Endothelial cell of umbilical vein (primary cell): ENCODE measurements at places on chromosomes 6 and 20. TPM values are rescaled to one million over a fixed set of nuclear protein-coding genes. Genes with fewer than 3 reads are reported as not detected.

GRCh38 chr20:49501917-49502316 is 19.4 kb upstream of the KCNB1 start:
- H3K36me3 ChIP-seq: no peaks in the 10 kb centered on the region
- H3K27me3 ChIP-seq: peaks cover 11% of the 10 kb centered on the region
- no peaks in the 10 kb centered on the region for H3K4me1 ChIP-seq

- no peaks in the 10 kb centered on the region for H3K4me1 ChIP-seq
- H3K4me3 ChIP-seq: no peak overlapping the region
- H3K27me3 ChIP-seq: no peaks in the 10 kb centered on the region
- H3K36me3 ChIP-seq: no peaks in the 10 kb centered on the region
- no peak overlapping the region for H3K27ac ChIP-seq
Observed at GRCh38 chr6:90459225-90459758, 127.6 kb downstream of the MAP3K7 start.

Gene BTNL2
- not detected in 2 replicates for total RNA-seq

GRCh38 chr20:56438284-56438683 is 26.2 kb downstream of the CASS4 start:
- H3K4me3 ChIP-seq: no peak overlapping the region
- peaks cover 12% of the 10 kb centered on the region for H3K27me3 ChIP-seq
- H3K4me1 ChIP-seq: no peaks in the 10 kb centered on the region
- no peak for DNase-seq
- H3K36me3 ChIP-seq: no peaks in the 10 kb centered on the region

DNA sequence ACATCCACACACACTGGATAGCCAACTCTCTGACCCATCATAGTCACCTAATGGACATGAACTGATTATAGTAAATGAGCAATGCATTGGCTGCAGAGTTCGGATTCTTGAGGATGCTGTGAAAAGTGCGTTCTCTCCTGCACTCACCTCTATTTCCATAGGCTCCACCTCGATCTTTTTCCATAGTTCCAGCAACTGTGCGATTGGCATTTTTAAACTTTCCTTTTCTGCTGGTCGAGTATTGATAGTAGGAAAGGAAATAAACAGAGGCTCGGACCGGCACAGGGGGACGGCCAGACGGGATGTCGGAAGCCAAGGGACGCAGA is 94.4 kb downstream of the RNASET2 start:
- peak overlapping the region; percentile 34 for H3K4me3 ChIP-seq
- H3K27me3 ChIP-seq: peaks cover 41% of the 10 kb centered on the region
- no peaks in the 10 kb centered on the region for H3K36me3 ChIP-seq

DNA sequence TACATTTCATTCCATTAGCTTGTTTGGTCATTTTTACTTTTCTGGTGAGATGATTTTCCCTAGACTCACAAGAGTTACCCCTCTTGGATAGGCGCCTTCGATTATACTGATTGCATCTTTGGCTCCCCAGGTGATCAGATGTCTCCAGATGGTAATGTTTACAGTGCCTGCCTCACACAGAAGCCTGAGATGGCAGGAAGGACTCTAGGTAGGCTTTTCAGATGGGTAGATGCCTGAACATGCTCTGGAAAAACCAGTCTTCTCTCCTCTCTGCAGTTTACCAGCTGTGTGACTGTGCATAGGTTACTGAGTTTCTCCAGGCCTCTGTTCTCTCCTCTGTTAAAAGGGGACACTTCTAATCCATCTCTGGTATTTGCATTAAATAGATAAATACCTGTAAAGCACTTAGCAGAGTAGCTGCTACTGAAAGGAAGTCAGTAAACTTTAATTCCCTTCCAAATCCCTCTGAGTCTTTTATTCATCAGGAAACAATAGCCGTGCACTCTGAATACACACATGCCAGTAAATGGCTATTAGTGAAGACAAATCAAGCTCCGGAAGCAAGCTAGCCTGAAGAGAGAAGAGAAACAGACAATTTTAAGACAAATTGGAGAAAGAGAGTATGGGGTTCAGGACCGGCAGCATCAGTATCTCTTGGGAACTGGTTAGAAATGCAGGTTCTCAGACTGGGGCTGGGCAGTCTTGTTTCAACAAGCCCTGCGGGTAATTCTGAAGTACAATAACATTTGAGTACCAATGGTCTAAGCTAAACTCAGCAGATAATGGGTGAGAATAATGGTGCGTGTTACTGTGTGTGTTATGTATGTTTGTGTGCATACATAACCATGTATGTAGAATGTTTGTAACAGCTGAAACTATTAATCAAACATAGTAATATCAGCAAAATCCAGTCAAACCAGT is 139.4 kb downstream of the UST start:
- peaks cover 13% of the 10 kb centered on the region for H3K4me1 ChIP-seq
- no peak overlapping the region for H3K4me3 ChIP-seq
- no peak overlapping the region for H3K27ac ChIP-seq

DNA sequence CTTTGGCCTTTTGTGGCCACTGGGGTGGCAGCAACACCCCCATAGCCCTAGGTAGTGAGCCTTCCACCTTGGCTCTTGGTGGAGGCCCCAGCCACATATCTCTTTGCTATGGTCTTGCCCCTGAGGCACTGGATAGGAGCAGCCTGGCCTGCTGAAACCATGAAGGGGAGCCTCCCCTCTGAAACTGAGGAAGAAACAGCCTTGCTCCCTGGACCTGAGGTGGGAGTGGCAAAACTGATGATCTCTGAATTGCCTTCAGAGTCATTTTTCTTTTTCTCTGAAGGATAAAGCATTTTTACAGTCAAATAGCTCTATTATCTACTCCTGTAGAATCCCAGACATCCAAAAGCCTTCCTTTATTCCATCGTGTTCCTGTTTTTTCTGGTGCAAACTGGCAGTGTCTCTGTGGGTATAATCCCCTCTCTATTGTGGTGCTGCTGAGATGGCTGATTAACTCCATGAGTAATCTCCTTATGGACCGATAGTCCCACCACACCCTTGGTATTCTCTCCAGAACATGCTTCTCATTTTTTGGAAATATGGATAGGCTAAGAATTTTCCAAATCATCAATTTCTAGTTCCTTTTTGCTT is 22.0 kb upstream of the PRSS35 start:
- DNase-seq: no peak
- H3K4me1 ChIP-seq: no peaks in the 10 kb centered on the region
- H3K4me3 ChIP-seq: no peak overlapping the region
- H3K27ac ChIP-seq: no peak overlapping the region
- no peaks in the 10 kb centered on the region for H3K27me3 ChIP-seq
- H3K36me3 ChIP-seq: no peaks in the 10 kb centered on the region

DNA sequence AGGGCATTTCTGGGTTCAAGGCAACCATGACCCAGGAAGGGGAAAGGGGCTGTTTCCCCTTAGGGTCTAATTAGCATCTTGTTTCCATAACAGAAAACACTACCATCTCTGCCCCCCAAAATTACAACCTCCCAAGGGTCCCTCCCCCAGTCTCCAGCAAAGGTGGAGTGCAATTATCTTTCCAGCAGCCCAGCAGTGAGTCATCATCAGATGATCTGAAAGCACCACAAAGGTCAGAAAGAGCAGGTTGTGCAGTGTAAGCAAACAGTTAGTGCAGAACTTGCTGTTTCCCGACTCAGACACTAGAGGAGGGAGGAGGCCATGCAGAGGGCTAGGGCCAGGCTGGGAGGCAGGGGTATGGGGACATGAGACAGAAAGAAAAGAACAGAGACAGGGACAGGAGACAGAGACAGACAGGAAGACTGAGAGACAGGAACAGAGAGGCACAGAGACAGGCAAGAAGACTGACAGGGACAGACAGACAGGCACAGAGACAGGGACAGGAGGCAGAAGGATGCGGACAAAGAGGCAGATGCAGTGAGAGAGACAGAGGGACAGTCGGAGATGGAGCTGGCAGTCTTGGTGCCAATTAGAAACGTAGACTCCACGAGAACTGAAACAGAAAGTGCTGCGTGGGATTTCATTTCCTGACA is 62.5 kb downstream of the PYGB start:
- peak; percentile 68 for DNase-seq
- no peaks in the 10 kb centered on the region for H3K36me3 ChIP-seq
- no peak overlapping the region for H3K4me3 ChIP-seq
- no peaks in the 10 kb centered on the region for H3K27me3 ChIP-seq
- peak overlapping the region; percentile 21 for H3K27ac ChIP-seq
- H3K4me1 ChIP-seq: peaks cover 16% of the 10 kb centered on the region

GRCh38 chr20:51383891-51384510 is 158.5 kb downstream of the NFATC2 start:
- peak; percentile 32 for DNase-seq
- H3K27ac ChIP-seq: peak overlapping the region; percentile 84
- H3K36me3 ChIP-seq: no peaks in the 10 kb centered on the region
- H3K4me1 ChIP-seq: peaks cover 46% of the 10 kb centered on the region
- no peaks in the 10 kb centered on the region for H3K27me3 ChIP-seq
- no peak overlapping the region for H3K4me3 ChIP-seq

DNA sequence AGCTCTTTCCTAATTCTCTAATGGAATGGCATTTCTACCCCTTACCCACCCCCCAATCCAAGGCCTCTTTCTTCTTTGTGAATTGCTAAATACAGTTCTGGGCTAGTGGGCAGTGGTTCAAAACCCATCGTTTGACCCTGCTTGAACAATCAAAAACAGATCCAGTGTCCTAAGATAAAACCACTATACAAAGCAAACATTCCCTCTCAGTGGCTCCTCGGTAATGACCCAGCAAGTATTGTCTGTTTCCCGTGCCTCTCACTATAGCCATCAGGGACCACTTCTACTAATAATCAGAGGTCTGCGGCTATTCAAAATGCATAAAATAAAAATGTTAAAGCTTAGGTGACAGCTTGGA is 143.5 kb upstream of the AKAP12 start:
- H3K36me3 ChIP-seq: peaks cover 10% of the 10 kb centered on the region
- H3K27me3 ChIP-seq: no peaks in the 10 kb centered on the region
- H3K27ac ChIP-seq: no peak overlapping the region
- no peak for DNase-seq
- H3K4me1 ChIP-seq: peaks cover 15% of the 10 kb centered on the region

DNA sequence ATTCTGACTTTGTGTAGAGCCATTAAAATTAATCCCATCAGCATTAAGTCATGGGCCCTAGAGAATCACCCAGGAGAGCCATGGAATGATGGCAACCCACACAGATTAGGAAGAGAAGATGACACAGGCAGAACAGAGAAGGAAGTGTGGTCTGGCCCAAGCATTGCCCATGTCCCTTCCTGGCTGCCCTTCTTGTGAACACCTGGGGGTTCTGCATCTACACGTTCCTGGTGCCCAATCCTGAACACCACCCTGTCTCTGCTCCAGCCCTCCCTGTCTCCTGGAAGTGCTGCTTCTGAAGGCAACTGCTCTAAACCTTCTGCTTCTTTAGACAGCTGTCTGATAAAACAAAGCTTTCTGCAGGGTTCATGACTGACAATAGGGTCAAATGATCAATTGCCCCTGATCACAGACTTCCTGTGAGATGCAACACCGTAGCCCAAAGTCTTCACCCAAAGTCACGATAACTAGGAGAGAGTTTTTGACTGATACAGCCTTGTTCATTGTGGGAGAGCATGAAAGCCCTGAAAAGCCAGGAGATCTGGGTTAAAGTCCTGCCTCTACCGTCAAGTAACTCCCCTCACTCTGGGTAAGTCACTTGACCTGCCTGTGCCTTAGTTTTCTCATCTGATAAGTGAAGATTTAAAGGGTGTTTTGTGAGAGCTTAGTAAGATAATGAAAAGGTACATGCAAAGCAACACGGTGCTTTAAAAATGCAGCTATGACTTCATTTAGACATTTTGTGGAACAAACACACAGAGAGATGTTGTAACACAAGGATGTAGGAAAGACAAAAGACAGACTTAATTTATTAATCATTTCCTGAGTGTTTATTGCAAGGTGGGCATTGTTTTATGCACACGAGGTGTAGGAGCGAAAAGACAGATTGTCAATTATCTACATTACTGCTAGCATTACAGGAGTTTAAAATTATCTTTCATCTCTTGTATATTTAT is 291.2 kb upstream of the STXBP5 start:
- peak; percentile 35 for DNase-seq
- H3K4me3 ChIP-seq: no peak overlapping the region
- peaks cover 39% of the 10 kb centered on the region for H3K4me1 ChIP-seq
- H3K36me3 ChIP-seq: no peaks in the 10 kb centered on the region

GRCh38 chr6:147758303-147758702 is 249.8 kb downstream of the SAMD5 start:
- DNase-seq: no peak
- no peak overlapping the region for H3K27ac ChIP-seq
- no peaks in the 10 kb centered on the region for H3K27me3 ChIP-seq
- H3K4me3 ChIP-seq: no peak overlapping the region
- H3K4me1 ChIP-seq: no peaks in the 10 kb centered on the region
- no peaks in the 10 kb centered on the region for H3K36me3 ChIP-seq

DNA sequence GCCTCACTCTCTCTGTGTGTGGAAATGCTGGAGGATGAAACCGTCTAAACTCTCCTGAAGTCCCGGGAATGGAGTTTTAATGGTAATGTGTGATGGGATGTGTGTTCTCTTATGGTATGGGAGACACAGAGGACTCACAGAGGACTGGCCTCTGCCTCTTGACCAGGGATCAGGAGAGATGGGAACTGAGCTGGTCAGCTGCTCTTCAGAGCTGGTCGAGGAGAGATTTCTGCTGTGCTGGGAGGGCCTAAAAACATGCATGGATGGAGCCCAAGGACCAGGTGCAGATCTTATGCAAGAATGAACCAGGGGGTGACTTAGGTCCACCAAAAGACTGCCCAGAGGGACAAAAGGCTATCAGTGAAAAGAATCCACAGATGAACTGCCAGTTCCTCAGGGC is 27.3 kb upstream of the GMDS start:
- no peaks in the 10 kb centered on the region for H3K4me1 ChIP-seq
- H3K27ac ChIP-seq: no peak overlapping the region
- H3K27me3 ChIP-seq: no peaks in the 10 kb centered on the region
- no peaks in the 10 kb centered on the region for H3K36me3 ChIP-seq
- no peak overlapping the region for H3K4me3 ChIP-seq

DNA sequence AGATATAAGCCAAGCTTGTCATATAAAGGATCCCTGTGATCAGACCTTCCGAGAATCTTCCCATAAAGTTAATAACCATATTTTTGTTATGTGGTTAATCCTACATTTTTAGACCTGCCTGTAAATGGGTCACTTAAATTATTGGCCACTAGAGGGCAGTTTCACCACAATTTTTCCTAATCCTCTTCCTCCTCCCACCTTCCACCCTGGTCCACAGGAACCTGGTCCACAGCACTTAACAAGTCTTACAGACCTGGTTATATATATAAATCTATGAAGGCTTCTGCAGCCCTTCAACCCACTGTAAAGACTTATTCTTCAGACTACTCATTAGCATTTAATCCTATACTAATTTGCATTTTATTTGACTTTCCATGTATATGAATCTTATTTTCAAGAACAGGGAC is 28.3 kb downstream of the MRS2 start:
- no peaks in the 10 kb centered on the region for H3K27me3 ChIP-seq
- peak; percentile 55 for DNase-seq
- no peak overlapping the region for H3K4me3 ChIP-seq
- no peaks in the 10 kb centered on the region for H3K4me1 ChIP-seq

- no peaks in the 10 kb centered on the region for H3K4me1 ChIP-seq
- H3K4me3 ChIP-seq: no peak overlapping the region
- DNase-seq: no peak
- H3K27me3 ChIP-seq: peaks cover 3% of the 10 kb centered on the region
- H3K27ac ChIP-seq: no peak overlapping the region
Observed at GRCh38 chr6:43877463-43878126, 107.6 kb downstream of the VEGFA start.
